ENCODE measurements at places on chromosomes 2 and 18.

GRCh38 chr2:21939967-21940366 lies 816.2 kb downstream of the TDRD15 start:
- DNase-seq, result no peak

DNA sequence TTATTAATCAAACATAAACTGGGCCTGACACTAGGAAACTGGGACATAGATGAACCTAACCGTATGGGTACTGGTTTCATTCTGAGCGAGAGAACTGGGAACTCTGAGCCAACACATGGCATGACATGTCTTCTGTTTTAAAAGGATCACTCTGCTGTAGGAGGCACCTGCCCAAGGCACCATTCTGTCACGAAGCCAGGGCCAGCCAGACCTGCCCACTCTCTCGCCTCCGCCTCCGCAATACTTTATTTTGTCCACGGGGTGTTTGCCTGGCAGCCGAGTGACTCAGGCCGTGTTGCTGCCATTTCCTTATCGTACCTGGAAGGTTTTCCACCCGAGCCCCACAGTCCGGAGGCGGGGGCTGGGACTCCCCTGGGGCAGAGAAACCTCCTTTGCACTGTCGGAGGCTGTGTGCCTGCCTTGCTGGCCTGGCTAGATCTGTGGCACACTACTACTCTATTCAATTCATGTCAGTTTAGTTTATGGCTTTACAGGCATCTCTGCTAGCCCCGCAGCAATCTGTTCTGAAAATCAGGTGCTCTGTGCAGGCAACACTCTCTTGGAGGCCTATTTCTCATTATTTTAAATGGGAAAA lies 120.4 kb upstream of the ACKR3 start:
- DNase-seq, result no peak

- no peak for DNase-seq
These were observed 245.7 kb downstream of the MTX2 start for GRCh38 chr2:176514805-176515500.

GRCh38 chr2:199975273-199975895 lies 20.0 kb downstream of the MAIP1 start:
- DNase-seq, result no peak

DNA sequence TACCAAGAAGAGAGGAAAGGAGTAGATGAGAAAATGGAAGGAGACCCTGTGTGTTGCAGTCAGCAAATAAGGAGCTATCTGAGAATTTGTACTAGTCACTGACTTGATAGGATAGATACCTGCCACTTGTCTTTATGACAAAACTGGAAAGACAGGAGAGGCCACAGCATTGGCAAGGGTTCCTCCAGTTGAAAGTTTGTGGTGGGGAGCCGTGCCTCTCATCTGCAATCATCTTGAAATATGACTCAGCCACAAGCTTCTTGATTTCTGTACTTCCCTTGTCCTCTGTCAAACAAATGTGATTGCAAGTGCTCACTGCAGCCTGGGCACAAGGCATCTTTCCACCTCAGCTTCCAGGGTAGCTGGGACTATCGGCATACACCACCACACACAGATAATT lies 99.1 kb downstream of the GREB1L start:
- DNase-seq, result no peak

DNA sequence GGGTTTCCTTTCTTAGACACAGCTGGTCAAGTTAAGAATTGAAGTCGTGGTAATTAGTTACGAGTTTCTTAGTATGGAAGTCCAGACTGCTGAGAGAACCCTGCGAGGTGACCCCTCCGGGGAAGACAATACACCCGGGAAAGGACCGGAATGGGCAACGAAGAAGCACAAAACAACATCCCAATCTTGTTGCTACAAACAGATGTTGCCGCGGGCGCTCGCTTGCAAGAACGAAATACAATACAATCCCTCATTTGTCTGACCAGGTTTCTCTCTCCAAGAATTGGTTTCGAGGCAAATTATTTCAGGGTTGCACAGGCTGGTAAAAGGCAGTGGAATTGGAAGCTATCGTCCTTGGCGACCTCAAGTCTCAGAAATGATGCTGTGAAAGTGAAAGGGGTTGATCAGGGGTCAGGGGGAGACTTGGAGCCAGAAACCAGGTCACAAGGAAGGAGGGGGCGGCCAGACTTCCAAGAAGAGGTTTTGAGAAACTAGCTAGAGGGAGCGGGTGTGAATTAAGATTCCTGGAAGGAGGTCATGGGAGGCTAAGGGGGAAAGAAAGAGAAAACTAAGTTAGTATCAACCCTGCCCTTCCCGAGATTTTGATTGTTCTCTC lies 401.9 kb downstream of the HRH4 start:
- DNase-seq, result no peak

DNA sequence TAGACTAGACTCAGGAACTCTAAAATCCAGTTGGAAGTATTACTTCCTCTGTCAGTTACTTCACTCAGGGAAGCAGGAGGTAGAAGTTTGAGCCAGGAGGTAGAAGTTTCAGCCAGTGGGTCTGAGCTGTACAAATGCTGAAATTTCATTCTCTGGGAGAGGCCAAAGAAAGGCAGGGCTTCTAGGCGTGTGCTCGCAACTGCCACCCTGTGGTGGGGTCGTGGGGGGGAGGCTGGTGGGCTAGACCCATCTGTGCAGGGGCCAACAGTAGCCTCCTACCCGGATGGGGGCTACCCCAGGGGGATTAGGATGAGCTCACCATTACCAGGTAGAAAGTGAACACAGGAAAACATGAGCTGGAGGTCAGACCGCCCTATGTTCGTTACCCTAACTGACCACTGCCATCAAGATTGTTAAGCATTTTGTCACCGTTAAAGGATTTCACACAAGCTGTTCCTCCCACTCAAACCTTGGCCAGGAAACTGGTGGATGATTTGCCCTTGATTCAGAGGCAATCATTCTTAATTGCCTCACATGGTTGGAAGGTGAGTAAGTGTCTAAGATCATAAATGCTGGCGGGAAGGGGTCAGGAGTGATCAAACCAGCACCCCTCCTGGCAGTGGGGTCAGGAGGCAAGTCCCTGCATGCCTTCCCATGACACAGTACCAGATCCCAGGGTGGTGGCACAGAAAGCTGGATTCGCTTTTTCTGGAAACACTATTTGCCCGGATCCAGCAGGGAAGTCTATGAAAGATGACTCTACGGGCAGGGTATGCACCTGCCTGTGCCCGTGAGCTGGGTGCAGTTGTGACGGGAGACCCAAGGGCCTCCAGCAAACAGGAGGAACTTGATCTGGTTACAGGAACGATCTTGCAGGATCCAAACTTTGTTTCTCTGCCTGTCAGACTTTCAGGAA lies 5.2 kb upstream of the FHL2 start:
- no peak for DNase-seq

DNA sequence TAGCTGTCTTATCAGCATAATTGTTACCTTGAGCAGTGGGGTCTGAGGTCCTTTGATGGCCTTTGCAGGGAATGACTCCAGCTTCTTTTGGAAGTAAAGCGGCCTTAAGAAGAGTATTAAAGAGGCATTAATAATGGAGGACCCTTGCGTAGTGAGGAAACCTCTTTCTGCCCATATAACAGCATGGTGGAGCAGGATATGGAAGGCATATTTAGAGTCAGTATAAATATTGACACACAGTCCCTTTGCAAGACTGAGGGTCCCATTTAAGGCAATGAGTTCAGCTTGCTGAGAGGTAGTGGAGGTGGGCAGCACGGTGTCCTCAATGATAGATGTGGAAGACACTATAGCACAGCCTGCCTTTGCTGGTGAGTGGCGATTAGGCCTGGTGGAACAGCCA lies 32.7 kb downstream of the NCL start:
- no peak for DNase-seq

- no peak for DNase-seq
These were observed 4.7 kb downstream of the MYOM1 start for GRCh38 chr18:3214855-3215637.

DNA sequence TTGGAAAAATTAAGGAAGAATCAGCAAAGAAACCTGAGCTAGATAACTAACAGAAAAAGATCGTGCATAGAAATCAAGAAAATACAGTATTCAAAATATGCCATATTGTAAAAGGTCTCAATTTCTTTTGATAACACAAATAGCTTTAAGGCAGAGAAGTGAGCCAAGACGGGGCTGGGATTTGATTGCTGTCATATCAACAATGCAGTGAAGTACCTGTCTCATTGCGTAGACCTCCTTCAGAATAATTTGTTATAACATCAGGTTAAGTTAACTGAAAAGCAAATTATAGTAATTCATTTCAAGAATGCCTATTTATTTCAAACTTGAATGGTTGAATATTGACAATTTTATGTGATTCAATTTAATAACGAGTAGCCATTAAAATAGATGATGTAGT lies 453.8 kb upstream of the MAP2 start:
- DNase-seq, result no peak

DNA sequence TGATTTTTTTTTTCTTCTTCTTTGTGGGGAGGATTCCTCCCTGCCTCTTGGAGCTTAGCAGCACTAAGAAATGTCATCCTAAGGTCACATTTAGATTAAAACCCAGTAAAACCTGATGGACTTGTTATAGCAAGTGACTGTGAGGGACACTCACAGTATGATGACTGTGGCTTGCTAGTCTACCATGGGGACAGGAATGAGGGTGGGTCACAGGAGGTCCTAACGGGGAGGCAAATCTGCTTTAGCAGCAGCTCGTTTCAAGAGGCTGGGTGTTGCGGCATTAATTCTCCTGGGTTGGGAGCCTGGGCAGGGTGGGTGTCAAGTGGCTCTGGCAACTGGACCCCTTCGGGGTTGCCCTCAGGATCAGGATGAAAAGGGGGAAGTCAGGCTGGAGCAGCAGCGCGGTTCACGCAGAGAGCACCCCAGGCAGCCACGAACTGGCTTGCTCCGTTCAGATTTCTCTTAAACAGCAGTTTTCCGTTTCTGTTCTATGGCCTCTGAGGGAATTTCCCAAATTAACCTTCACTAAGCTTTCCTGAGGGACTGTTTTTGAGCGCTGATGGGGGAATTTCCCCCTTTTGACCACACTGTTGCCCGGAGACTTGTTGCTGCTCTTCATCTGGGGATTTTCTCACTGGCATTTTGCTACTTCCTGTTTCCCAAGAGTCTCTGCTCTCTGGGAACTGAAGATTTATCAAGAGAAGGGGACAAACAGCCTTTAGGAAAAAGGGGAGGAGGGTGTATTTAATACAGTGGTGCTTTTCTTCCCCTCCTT lies 59.8 kb upstream of the PELI1 start:
- DNase-seq, result peak; percentile 21

GRCh38 chr18:35097195-35097594 lies 56.0 kb downstream of the MAPRE2 start:
- DNase-seq, result no peak

- no peak for DNase-seq
These were observed 7.8 kb upstream of the ARHGAP25 start for GRCh38 chr2:68726608-68727367.

DNA sequence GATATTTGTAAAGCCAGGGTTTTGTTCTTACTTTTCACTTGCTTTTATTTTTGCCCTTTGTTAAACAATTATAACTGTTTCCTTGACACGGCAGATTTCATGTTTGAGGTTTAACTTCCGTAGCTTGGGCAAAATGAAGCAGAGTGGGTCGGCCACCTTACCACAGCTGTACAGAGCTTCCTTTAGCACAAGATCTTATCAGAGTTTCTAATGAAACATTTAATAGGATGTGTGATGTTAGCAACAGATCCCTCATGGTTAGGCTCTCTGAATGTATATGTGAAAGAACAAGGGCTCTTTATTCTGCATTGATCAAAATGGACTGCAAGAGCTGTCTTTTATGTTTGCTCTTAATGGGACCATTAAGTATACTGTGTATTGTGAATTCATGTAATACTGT lies 22.3 kb downstream of the RNF125 start:
- DNase-seq, result no peak

DNA sequence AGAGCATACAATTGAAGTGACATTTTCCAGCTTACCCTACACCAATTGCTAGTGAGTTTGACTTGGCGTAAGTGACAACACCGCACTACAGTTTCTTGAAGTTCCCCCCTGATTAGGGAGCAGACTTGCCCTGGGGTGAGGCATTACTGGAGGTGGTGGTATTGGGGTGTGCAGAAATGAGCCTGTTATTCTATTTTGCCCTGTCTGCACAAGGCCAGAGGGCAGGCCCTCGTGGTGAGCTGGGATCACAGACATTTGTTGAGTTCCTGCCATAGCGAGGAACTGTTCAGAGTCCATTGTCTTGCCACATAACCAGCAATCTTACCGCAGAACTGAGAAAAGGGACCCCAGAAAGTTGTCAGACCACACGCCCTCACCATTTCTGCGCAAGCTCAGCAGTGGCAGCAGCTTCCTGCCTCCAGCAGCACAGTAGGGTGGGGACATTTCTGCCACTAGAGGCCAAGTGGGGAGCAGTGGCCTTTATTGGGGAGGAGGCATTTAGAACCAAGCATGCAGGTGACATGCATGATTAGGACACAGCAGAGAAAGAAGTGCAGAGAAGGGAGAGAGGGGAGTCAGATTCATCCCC lies 103.6 kb upstream of the BCL2L11 start:
- DNase-seq, result no peak

DNA sequence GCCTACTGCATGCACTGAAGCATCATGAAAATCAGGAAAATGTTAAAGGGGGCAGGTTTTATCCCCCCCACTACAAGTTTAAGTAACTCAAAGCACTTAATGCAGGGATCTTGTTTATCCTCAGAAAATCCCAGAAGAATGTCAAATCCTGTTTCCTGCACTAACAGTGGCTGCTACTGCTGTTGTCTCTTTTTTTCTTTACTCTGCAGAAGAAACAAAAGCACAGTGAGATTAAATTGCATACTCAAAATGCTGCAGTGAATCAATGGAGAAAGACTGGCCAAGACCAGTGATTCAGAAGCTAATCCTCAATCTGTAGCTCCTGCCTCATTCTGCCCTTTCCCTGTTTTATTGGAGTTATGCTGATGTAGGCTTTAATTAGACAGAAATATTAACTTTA lies 332.3 kb upstream of the FIGN start:
- no peak for DNase-seq

DNA sequence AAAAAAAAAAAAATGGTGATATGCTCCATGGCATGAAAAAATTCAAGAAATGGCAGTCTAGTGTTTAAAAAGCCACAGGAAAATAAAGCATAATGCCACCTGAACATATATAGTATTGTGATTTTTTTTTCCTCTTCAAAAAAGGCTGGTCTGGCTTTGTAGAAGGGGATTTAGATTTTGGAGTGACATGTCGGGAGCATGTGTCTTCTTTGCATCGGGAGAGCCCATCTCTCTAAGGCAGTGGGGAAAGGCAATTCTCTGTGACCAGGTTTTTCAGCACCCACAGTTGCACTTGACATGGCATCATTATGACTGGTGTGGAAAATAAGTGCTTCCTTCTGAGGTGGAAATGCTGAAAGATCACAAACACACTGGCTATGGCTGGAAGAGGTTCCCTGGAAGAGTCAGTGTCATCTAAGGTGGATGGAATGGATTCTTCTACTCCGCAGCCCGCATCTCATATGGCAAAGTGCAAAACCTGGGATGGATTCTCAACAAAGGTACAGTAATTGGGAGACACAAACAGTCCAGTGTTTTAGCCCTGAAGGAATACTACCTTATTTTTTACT lies 172.5 kb downstream of the AGAP1 start:
- no peak for DNase-seq
